Activated CD4-positive, alpha-beta memory T cell treated with anti-CD3 and anti-CD28 coated beads, Interleukin-2, amount 10 ng/mL, durations not matched to agents 7 days and 5 days (primary cell): ENCODE measurements at places on chromosomes 11 and 22. TPM values are rescaled to one million over a fixed set of nuclear protein-coding genes. Genes with fewer than 3 reads are reported as not detected.

GRCh38 chr11:64754919-64755662 is 4.7 kb downstream of the PYGM start:
- H3K27me3 ChIP-seq, result no peaks in the 10 kb centered on the region
- peaks cover 21% of the 10 kb centered on the region for H3K36me3 ChIP-seq
- H3K27ac ChIP-seq, result no peak overlapping the region
- no peak overlapping the region for H3K4me3 ChIP-seq

DNA sequence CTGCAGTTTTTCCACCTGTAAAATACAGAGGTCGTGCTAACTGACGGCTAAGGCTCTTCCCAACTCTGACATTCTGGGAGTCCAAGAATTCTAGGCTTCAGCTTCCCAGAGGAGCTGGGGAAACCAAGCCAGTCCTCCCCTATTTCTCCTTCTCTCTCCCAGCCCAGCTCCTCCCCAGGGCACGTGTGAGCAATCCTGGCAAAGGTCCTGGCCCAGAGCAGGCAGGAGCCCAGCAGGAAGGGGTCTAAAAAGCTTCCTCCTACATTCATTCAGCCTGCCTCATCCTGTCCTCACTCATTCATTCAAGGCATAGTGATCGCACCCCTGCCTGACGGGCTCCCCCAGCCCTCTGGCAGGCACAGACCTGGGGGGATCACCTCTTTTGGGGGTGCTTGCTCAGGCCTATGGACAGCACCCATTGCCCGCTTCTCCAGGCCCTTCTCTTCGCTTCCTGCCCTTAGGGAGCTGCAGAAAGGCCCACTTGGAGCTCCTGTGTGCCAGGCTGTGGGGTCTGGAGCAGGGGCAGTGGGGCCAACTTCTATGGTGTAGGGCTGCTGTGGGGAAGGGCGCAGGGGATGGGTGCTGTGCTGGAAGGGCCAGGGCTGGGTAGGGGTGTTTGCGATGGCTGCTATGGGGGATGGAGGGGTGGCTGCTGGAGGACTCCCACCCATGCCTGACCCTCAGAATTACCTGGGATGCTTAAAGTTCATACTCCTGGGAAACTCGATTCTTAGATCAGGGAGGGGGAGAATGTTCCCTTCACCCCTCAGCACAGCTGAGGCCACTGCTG is 9.8 kb downstream of the KCNC1 start:
- no peak overlapping the region for H3K27ac ChIP-seq
- no peaks in the 10 kb centered on the region for H3K27me3 ChIP-seq
- no peaks in the 10 kb centered on the region for H3K4me1 ChIP-seq
- no peaks in the 10 kb centered on the region for H3K36me3 ChIP-seq
- H3K4me3 ChIP-seq, result no peak overlapping the region

- no peaks in the 10 kb centered on the region for H3K27me3 ChIP-seq
- H3K4me3 ChIP-seq, result no peak overlapping the region
- DNase-seq, result no peak
Measured at GRCh38 chr11:80860632-80861031, 1419.8 kb upstream of the TENM4 start.

GRCh38 chr22:26763633-26764361 is 106.4 kb downstream of the MIAT start:
- H3K27ac ChIP-seq, result no peak overlapping the region
- peaks cover 7% of the 10 kb centered on the region for H3K36me3 ChIP-seq
- H3K4me1 ChIP-seq, result no peaks in the 10 kb centered on the region
- no peaks in the 10 kb centered on the region for H3K27me3 ChIP-seq
- H3K4me3 ChIP-seq, result no peak overlapping the region

DNA sequence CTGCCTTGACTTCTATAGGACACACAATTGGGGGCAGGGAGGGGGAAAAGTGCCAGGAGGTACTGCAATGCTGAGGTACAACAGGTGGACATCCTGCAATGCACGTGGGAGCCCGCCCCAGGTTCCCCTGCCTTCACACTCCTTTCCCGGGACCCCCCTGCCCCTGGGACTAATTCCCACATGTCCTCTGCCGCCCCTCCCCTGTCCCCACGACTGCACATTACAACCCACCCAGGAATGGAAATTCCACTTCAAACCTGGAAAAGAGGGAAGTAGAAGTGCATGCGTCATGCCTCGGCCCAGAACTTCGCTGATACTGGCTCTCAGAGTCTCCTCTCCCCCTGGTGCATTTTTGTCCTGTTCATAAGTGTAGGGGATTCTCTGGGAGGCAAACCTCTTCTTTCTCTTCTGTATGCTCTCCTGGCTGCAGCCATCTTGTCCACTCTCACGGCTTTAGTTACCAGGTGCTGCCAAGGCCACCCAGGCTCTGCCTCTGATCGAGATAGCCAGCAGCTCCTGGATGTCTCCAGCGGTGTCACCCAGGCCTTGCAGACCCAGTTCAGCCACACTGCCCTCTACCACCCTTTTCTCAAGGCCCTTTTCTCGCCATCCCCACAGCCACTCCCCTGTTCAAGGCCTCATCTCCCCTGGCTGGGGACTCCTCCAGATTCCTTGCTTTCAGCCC is 43.7 kb downstream of the GDPD5 start:
- peaks cover 2% of the 10 kb centered on the region for H3K36me3 ChIP-seq
- H3K4me3 ChIP-seq, result no peak overlapping the region
- no peak for DNase-seq

GRCh38 chr11:122833846-122834464 is 4.3 kb upstream of the CRTAM start:
- peaks cover 11% of the 10 kb centered on the region for H3K27me3 ChIP-seq
- no peaks in the 10 kb centered on the region for H3K4me1 ChIP-seq
- no peak overlapping the region for H3K4me3 ChIP-seq
- no peak for DNase-seq
- H3K27ac ChIP-seq, result no peak overlapping the region

DNA sequence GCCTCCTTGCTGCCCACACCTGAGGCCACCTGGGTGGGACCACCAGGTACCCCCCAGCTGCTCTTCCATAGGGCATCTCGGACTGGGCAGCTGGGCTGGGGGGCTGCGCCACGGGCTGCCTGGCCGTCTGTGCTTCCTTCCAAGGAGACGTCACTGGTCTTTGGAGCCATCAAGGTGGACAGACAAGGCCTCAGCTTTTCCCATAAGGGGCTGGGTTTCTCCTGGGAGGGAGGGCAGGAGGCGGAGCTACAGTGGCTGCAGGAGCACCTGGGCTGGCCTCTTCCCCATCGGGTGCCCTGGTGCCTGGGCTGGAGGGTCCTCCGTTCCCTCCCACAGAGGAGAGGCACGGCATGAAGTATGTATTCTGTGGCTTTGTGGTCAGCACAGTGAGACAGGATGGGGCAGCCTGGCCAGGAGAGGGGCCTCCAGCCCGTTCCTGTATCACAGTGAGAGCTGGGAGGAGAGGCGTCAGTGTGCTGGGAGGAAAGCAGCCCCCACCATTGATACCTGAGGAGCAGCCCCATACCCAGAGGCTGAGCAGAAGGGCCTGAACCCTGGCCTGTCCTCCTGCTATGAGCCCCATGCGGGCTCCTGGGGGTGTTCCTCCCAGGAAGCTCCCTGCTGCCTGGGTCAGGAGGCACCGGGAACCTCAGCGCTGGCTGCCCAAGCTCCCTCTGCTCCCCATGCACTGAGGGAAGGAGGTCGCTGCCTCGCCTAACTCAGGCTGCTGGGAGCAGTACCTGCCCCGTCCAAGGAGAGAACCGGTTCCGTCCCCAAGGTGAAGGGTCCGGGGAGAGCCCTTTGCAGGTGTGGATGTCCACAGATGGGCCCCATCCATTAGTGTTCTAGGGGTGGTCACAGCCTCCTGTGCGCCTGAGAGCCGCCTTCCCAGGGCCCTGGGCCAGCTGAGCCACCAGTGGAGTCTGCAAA is 1075.0 kb downstream of the BRD1 start:
- peak; percentile 9 for DNase-seq
- H3K36me3 ChIP-seq, result no peaks in the 10 kb centered on the region
- H3K27me3 ChIP-seq, result no peaks in the 10 kb centered on the region
- no peak overlapping the region for H3K4me3 ChIP-seq
- H3K27ac ChIP-seq, result no peak overlapping the region
- H3K4me1 ChIP-seq, result no peaks in the 10 kb centered on the region

GRCh38 chr11:106840947-106841346 is 177.3 kb downstream of the GUCY1A2 start:
- no peak for DNase-seq
- H3K4me1 ChIP-seq, result no peaks in the 10 kb centered on the region
- no peak overlapping the region for H3K27ac ChIP-seq
- H3K27me3 ChIP-seq, result no peaks in the 10 kb centered on the region
- H3K4me3 ChIP-seq, result no peak overlapping the region

DNA sequence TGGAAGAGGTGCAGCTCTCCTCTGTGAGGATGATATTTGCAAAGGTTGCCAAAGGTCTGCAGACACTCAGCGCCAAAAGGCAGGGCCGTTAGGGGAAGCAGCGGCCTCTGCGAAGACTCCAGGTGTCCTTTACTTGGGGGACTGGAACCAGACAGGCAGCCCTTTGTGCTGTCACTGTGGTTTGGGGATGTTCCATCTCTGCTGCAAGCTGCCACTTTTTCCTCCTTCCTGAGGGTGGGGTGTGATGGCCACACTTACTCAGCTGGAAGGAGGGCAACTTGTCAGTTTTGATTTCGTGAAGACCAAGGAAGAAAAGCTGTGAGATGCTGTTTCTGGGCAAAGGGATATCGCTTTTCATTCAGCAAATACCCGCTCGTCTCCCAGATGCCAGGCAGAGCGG is 96.5 kb upstream of the PRR5 start:
- H3K4me1 ChIP-seq, result peaks cover 1% of the 10 kb centered on the region
- H3K36me3 ChIP-seq, result peaks cover 3% of the 10 kb centered on the region
- no peak overlapping the region for H3K27ac ChIP-seq

DNA sequence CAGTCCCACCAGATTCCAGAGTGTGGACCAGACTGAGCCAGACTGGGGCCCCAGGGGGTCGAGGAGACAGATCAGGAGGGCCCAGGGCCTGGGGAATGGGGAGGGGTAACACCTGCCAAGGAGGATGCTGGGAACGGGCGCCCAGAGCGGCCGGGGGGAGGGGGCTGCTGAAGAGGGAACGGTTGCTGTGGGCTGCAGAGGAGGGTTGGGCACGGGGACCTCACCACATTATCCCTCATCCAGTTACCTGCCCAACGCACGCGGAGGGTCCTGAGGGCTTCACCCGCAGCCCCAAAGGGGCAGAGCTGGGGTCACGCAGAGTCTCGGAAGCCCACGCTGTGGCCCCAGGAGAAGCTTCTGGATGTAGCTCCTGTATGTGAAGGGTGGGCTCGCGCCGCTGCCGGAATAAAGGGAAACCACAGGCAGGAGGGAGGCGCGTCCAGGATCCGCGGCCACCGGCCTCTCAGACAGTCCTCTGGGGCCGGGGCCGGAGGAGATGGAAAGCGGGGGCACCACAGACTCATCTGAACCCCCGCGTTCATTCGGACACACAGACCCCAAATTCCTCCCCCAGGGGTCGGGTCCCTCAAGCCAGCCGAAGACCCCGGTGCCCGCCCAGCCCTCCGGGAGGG is 866 bp upstream of the SELENOO start:
- H3K27me3 ChIP-seq, result no peaks in the 10 kb centered on the region
- peak overlapping the region; percentile 62 for H3K4me3 ChIP-seq
- peaks cover 25% of the 10 kb centered on the region for H3K4me1 ChIP-seq
- peak overlapping the region; percentile 40 for H3K27ac ChIP-seq
- H3K36me3 ChIP-seq, result peaks cover 25% of the 10 kb centered on the region
- peak; percentile 32 for DNase-seq

- peaks cover 16% of the 10 kb centered on the region for H3K27me3 ChIP-seq
- no peak within 1 kb of the TSS for H3K27ac ChIP-seq
- H3K36me3 ChIP-seq, result peaks cover 26% of the 10 kb centered on the region
- H3K4me3 ChIP-seq, result peak within 1 kb of the TSS; percentile 24
- DNase-seq, result peak; percentile 49
Measured at GRCh38 chr11:66277471-66278362, at the start of gene CNIH2. Gene CNIH2 (plus strand): TSS chr11:66278175. CDS start chr11:66278457, 282 bp downstream.

DNA sequence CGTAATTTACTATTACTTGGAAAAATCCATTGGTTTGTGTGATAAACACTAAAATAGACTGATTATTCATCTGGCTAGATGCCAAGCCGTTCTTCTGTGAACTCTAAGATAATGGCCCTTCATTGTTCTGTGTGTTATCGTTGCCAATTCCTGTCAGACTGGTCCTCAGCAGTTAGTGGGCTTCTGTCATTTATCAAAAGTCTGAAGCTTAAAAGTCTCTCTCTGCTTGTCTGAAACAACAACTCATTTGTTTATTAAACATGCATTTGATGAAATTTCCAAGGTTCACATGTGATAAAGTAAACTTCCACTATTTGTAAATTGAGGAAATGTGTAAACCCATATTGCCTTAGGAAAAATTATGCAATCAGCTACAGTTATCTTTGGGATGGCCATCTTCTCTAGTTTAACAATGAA is 21.1 kb upstream of the RDX start:
- no peaks in the 10 kb centered on the region for H3K36me3 ChIP-seq
- H3K4me1 ChIP-seq, result peaks cover under 1% of the 10 kb centered on the region
- DNase-seq, result no peak
- H3K27me3 ChIP-seq, result peaks cover 4% of the 10 kb centered on the region

DNA sequence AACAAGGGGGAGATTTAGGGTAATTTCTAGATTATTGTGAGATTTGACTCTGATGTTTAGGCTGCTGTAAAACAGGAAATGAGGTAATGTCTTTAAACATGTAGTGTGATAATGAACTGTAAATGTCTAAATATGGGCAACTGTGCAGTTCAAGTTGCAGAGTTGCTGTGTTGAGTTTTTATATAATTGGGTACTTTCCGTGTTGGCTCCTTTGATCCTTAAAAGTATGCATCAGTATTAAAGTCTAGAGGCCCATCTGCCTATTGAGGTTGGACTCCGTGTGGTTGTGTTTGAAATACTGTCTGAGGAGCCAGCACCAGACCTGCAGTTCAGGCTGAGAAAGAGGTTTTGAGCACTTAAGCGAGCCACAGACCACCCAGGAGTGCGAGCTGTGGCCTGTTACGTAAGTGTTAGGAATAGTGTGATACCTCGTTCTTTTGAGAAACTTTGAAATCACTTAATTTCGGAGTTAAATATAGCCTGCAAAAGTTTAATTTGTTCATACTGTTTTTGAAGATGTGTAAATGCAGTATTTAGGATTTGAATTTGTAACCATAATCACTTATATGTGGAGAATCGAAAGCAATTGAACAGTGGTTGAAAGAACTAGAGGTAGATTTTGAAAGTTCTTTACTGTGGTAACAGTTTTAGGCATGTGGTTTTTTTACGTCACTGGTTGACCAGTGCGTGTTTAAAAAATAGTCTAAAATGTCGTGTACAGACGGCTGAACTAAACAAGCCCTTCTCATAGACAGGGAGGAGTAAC is 9.0 kb downstream of the FAM118A start:
- peaks cover 23% of the 10 kb centered on the region for H3K36me3 ChIP-seq
- DNase-seq, result peak; percentile 58
- H3K27ac ChIP-seq, result peak overlapping the region; percentile 97
- H3K27me3 ChIP-seq, result no peaks in the 10 kb centered on the region

DNA sequence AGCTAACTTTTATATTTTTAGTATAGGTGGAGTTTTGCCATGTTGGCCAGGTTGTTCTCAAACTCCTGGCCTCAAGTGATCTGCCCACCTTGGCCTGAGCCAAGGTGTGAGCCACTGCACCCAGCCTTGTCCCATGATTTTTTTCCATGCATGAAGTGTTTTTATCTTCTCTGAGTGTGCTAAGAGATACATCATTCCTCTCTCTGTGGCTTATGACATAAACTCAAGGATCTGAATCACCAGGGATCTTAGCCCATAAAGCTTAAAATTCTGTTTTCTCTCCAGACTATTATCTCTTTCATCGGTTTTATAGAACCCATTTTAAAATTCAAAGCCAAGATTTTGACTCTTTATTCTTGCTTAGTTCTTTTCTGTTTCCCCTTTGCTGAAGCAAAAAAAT is 48.4 kb upstream of the C11orf58 start:
- no peaks in the 10 kb centered on the region for H3K27me3 ChIP-seq
- no peak overlapping the region for H3K4me3 ChIP-seq
- no peak for DNase-seq
- H3K4me1 ChIP-seq, result no peaks in the 10 kb centered on the region
- H3K36me3 ChIP-seq, result no peaks in the 10 kb centered on the region
- H3K27ac ChIP-seq, result no peak overlapping the region

The WNT11 gene
- 0.20 TPM for total RNA-seq

The LSP1 gene
- total RNA-seq, result 590 TPM

The OR52D1 gene
- not detected for total RNA-seq

The ACTN3 gene
- 0.35 TPM for total RNA-seq

The PDE2A gene
- total RNA-seq, result 0.93 TPM
